Naive thymus-derived CD4-positive, alpha-beta T cell (primary cell): ENCODE measurements at places on chromosomes 5 and 9. TPM values are rescaled to one million over a fixed set of nuclear protein-coding genes. Genes with fewer than 3 reads are reported as not detected.
A peak's percentile ranks its signal among the peaks of the same experiment; 100 is the strongest.

The SEMA6A gene
- total RNA-seq = not detected

The GPR151 gene
- not detected for total RNA-seq

The PCAT7 gene
- total RNA-seq = not detected

The CEP120 gene
- 60.0 TPM for total RNA-seq

The MAMDC2 gene
- total RNA-seq = not detected

The CTSV gene
- not detected for total RNA-seq

The PCDHGA4 gene
- total RNA-seq = 0.31 and 0.63 TPM in 2 replicates

The ORM1 gene
- total RNA-seq = not detected

The NTRK2 gene
- 1.2 and 1.7 TPM in 2 replicates for total RNA-seq

The GABRA1 gene
- total RNA-seq = not detected in 2 replicates

The LCN6 gene
- total RNA-seq = not detected

GRCh38 chr5:151200913-151201595 is 22.8 kb downstream of the CCDC69 start:
- H3K36me3 ChIP-seq = peaks cover 63% of the 10 kb centered on the region
- DNase-seq = no peak
- H3K27ac ChIP-seq = peak overlapping the region; percentile 43
- H3K4me1 ChIP-seq = peaks cover 21% of the 10 kb centered on the region

GRCh38 chr9:137411645-137412380 is 11.1 kb downstream of the EXD3 start:
- H3K4me1 ChIP-seq = peaks cover 3% of the 10 kb centered on the region
- no peak for DNase-seq
- H3K4me3 ChIP-seq = no peak overlapping the region
- no peaks in the 10 kb centered on the region for H3K27me3 ChIP-seq
- H3K36me3 ChIP-seq = no peaks in the 10 kb centered on the region
- no peak overlapping the region for H3K27ac ChIP-seq

DNA sequence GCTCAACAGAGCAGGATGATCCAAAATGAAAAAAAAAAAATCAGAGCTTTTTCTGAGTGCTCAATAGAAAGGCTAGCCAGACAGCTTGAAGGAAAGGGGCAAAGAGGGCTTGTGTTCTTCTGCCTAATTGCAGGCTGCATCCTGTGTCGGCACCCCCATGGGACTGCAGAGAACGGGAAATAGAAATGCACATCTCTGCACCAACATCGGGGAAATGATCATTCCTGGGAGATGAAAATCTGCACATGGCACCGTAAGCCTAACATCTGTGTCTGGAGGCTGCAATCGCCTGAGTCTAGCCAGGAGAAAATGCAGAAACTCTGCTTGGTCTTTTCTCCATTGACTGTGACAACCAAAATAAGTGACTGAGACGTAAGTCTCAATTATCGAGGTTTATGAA is 243.9 kb downstream of the ICE1 start:
- H3K27ac ChIP-seq = no peak overlapping the region
- DNase-seq = no peak
- H3K27me3 ChIP-seq = no peaks in the 10 kb centered on the region
- no peak overlapping the region for H3K4me3 ChIP-seq
- no peaks in the 10 kb centered on the region for H3K36me3 ChIP-seq

DNA sequence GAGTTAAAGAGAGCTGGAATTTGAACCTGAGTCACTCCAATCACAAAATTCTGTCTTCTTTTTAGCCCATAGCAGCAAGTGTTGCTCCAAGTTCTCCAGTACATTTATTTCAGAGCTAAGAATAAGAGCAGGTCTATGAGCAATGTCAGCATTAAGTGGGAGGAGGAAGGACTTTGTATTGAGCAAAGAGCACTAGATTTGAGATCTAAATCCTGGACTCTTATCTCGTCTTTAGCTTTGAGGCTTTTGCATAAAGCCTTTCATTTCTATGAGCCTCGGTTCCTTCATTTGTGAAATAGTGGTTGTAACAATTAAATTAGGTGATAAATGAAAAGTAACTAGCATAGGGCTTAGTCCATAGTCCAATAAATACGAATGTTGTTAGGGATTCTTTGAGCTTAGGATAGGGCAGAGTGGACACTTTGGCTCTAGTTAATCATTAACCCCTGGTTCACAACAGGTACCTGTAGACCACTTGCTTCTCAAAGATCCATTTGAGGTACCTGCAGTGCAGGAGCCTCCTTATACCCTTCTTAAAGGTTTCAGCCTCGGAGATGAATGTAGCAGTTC is 464.1 kb upstream of the KLF4 start:
- H3K27ac ChIP-seq = no peak overlapping the region
- no peaks in the 10 kb centered on the region for H3K4me1 ChIP-seq
- H3K36me3 ChIP-seq = no peaks in the 10 kb centered on the region
- DNase-seq = no peak
- H3K4me3 ChIP-seq = no peak overlapping the region

GRCh38 chr9:14992516-14992915 is 82.3 kb upstream of the FREM1 start:
- DNase-seq = no peak
- H3K27me3 ChIP-seq = no peaks in the 10 kb centered on the region
- peak overlapping the region; percentile 45 for H3K4me3 ChIP-seq

- no peak for DNase-seq
- H3K4me1 ChIP-seq = no peaks in the 10 kb centered on the region
- H3K36me3 ChIP-seq = no peaks in the 10 kb centered on the region
- no peak overlapping the region for H3K4me3 ChIP-seq
Measured at GRCh38 chr5:123154886-123155445, 65.9 kb downstream of the PRDM6 start.

DNA sequence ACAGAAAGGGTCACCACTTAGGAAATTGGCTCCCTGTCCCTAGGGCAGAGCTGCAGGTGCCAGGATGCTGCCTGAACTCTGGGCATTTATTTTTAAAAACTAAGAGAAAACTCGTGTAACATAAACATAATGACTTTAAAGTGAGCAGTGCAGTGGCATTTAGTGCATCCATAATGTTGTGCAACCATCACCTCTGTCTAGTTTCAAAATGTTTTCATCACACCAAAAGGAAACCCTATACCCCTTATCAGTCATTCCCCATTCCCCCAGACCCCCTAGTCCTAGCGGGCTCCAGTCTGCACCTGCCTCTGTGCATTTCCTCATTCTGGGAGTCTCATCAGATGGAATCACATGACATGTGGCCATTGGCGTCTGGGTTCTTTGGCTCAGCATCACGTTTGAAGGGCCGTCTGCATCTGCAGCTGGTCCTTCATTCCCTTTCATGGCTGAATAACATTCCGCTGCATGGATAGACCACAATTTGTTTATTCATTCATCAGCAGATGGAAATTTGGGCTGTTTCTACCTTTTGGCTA is 55.8 kb downstream of the NSG2 start:
- no peak overlapping the region for H3K27ac ChIP-seq
- H3K36me3 ChIP-seq = no peaks in the 10 kb centered on the region
- H3K27me3 ChIP-seq = no peaks in the 10 kb centered on the region

- no peaks in the 10 kb centered on the region for H3K27me3 ChIP-seq
- no peaks in the 10 kb centered on the region for H3K36me3 ChIP-seq
- no peak for DNase-seq
- no peaks in the 10 kb centered on the region for H3K4me1 ChIP-seq
- no peak overlapping the region for H3K27ac ChIP-seq
- no peak overlapping the region for H3K4me3 ChIP-seq
Measured at GRCh38 chr5:55868846-55869245, 17.7 kb downstream of the IL31RA start.

GRCh38 chr5:88671505-88672499 is 211.2 kb downstream of the MEF2C start:
- no peak overlapping the region for H3K27ac ChIP-seq
- peaks cover 14% of the 10 kb centered on the region for H3K4me1 ChIP-seq
- DNase-seq = no peak

DNA sequence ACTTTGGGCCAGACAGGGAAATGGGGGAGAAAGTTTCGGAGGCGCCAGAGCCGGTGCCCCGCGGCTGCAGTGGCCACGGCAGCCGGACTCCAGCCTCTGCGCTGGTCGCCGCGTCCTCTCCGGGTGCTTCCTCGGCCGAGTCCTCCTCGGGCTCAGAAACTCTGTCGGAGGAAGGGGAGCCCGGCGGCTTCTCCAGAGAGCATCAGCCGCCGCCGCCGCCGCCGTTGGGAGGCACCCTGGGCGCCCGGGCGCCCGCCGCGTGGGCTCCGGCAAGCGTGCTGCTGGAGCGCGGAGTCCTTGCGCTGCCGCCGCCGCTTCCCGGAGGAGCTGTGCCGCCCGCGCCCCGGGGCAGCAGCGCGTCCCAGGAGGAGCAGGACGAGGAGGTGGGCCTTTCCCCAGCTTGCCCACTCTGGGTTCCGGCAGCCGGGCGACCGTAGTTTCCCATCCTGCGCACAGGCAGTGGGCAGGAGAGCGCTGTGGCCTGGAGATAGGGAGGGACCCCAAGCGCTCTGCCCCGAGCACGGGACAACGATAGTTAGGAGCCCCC is 516 bp downstream of the MAST4 start:
- no peak for DNase-seq
- no peaks in the 10 kb centered on the region for H3K36me3 ChIP-seq
- H3K4me1 ChIP-seq = peaks cover 14% of the 10 kb centered on the region
- peaks cover 3% of the 10 kb centered on the region for H3K27me3 ChIP-seq
- no peak overlapping the region for H3K27ac ChIP-seq

GRCh38 chr5:77663090-77663863 is 24.8 kb upstream of the OTP start:
- H3K4me1 ChIP-seq = no peaks in the 10 kb centered on the region
- H3K27me3 ChIP-seq = no peaks in the 10 kb centered on the region
- H3K27ac ChIP-seq = no peak overlapping the region
- no peak for DNase-seq
- H3K4me3 ChIP-seq = no peak overlapping the region

GRCh38 chr5:165397516-165397915 is 1892.1 kb downstream of the MAT2B start:
- no peak overlapping the region for H3K27ac ChIP-seq
- H3K4me3 ChIP-seq = no peak overlapping the region
- H3K36me3 ChIP-seq = no peaks in the 10 kb centered on the region
- no peaks in the 10 kb centered on the region for H3K4me1 ChIP-seq
- DNase-seq = no peak

GRCh38 chr5:13427827-13428557 is 516.5 kb downstream of the DNAH5 start:
- no peak overlapping the region for H3K27ac ChIP-seq
- H3K4me1 ChIP-seq = no peaks in the 10 kb centered on the region
- H3K36me3 ChIP-seq = no peaks in the 10 kb centered on the region
- H3K27me3 ChIP-seq = no peaks in the 10 kb centered on the region

- no peaks in the 10 kb centered on the region for H3K4me1 ChIP-seq
- no peaks in the 10 kb centered on the region for H3K36me3 ChIP-seq
- no peak overlapping the region for H3K4me3 ChIP-seq
- DNase-seq = no peak
- H3K27ac ChIP-seq = no peak overlapping the region
- H3K27me3 ChIP-seq = no peaks in the 10 kb centered on the region
Measured at GRCh38 chr9:132551556-132551955, 30.9 kb upstream of the BARHL1 start.

DNA sequence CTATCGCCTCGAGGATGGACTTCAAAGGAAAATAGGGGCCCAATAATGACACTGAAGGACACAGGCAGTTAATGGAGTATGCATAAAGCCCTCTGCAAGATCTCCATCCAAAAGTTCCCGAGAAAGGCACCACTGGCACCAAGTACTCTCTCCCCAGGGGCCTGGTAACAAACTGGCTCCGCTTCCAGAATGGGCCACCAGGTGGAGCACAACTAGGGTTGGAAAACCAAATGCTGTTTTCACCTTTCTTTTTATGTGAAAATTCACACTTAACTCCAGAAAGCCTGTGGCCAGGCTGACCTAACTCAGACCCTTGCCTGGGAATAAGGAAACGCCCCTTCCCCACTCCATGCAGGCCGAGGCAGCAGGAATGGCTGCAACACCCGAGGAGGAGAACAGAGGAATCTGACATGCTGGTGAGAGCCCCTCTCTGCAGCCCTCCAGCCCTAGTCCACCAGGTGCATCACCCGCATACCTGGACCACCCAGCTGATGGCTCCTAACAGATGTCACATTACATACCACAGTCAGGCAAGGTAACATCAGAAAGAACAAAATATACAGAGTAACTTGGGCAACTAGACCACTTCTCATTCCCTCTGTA is 42.8 kb downstream of the CAMSAP1 start:
- H3K27ac ChIP-seq = no peak overlapping the region
- no peak overlapping the region for H3K4me3 ChIP-seq
- H3K27me3 ChIP-seq = no peaks in the 10 kb centered on the region
- H3K36me3 ChIP-seq = no peaks in the 10 kb centered on the region
- peak; percentile 55 for DNase-seq
- H3K4me1 ChIP-seq = no peaks in the 10 kb centered on the region

GRCh38 chr5:103840600-103840999 is 278.0 kb upstream of the NUDT12 start:
- no peaks in the 10 kb centered on the region for H3K36me3 ChIP-seq
- H3K4me1 ChIP-seq = no peaks in the 10 kb centered on the region
- H3K27ac ChIP-seq = no peak overlapping the region
- no peak for DNase-seq
- no peaks in the 10 kb centered on the region for H3K27me3 ChIP-seq

- H3K27me3 ChIP-seq = no peaks in the 10 kb centered on the region
- H3K4me3 ChIP-seq = no peak overlapping the region
- H3K4me1 ChIP-seq = peaks cover 4% of the 10 kb centered on the region
- no peak for DNase-seq
- H3K27ac ChIP-seq = no peak overlapping the region
Measured at GRCh38 chr9:136270173-136270705, 24.6 kb upstream of the QSOX2 start.

- H3K4me3 ChIP-seq = no peak overlapping the region
- no peaks in the 10 kb centered on the region for H3K27me3 ChIP-seq
- no peaks in the 10 kb centered on the region for H3K4me1 ChIP-seq
- no peaks in the 10 kb centered on the region for H3K36me3 ChIP-seq
- no peak for DNase-seq
- no peak overlapping the region for H3K27ac ChIP-seq
Measured at GRCh38 chr9:71663931-71664459, 104.3 kb downstream of the CEMIP2 start.

GRCh38 chr5:1021136-1021968 is 12.8 kb downstream of the NKD2 start:
- H3K4me3 ChIP-seq = no peak overlapping the region
- no peaks in the 10 kb centered on the region for H3K4me1 ChIP-seq
- no peaks in the 10 kb centered on the region for H3K27me3 ChIP-seq
- no peaks in the 10 kb centered on the region for H3K36me3 ChIP-seq

DNA sequence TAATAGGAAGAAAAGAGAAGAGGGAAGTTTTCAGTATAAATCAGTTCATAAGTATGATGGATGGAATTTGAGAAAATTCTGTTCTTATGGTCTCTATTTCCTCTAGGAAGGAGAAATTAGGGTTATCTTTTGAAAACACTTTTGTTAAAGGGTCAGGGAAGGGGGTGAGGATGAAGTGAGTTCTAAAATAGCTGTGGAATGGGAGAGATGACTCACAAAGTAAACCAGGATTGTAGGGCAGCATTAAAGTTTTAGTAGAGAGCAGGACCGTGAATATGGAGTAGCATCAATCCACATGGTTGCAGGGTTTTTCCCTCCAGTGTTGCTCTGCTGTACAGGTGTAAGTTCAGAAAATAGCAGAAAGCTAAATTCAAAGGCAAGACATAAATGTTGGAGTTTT is 32.4 kb downstream of the MUSK start:
- H3K27ac ChIP-seq = no peak overlapping the region
- no peaks in the 10 kb centered on the region for H3K4me1 ChIP-seq
- DNase-seq = no peak
- no peaks in the 10 kb centered on the region for H3K27me3 ChIP-seq
- no peak overlapping the region for H3K4me3 ChIP-seq
- no peaks in the 10 kb centered on the region for H3K36me3 ChIP-seq
